HCEC 1CT (cell line): ENCODE measurements at places on chromosomes 11 and 22.

DNA sequence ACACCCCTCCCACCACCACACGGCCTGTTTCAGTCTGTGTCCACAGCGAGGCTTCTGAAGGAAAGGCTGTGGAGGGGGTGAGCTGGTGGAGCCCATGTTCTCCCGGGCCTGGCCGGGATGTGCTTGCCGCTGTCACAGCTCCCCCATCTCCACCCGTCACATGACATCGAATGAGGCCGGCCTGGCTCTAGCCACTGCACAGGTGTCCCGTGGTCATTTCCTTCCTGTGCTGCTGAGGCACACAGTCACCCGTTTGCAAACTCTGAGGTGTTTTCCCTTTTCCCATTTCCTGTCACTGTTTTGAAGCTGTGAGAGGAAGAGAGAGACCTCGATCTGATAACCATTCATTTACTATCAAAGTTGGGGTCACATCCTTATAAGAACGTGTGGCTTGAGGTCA lies 55.7 kb upstream of the CLDN5 start:
- DNase-seq = no peak

DNA sequence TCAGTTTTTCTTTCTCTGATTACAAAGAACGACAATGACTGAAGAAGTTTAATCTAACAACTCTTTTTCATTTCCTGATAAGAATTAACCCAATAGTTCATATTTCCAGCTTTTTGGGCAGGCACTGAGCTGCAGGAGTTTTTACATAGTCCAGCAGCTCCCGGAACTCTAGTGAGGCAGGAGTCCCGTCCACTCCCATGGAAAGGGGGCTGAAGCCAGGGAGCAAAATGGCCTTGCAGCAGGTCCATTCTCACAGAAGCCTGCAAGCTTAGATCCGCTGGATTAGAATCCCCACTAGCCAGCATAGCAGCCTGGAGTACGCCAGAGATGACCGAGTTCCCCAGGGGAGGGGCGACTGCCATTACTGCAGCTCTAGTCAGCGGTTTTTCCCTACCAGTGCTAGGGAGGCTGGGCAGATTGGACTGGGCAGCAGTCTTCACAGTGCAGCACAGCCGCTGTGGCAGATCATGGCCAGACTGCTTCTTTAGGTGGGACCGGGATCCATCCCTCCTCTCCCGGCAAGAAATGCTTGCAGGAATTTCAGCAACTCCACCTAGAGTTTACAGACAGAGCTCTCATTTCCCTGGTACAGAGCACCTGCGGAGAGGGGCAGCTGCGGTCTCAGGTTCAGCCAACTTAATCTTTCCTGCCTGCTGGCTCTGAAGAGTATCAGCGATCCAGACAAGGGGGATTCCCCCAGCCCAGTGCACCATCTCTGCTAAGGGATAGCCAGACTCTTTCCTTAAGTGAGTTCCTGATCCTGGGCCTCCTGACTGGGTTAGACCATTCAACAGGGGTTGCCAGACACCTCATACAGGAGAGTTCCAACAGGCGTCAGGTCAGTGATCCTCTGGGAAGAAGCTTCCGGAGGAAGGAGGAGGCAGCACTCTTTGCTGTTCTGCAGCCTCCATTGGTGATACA lies 742 bp upstream of the CASP4 start:
- peak; percentile 21 for DNase-seq

GRCh38 chr22:23849009-23850006 lies 8.4 kb upstream of the SLC2A11 start:
- peak; percentile 57 for DNase-seq

GRCh38 chr22:24392218-24392931 lies 35.0 kb upstream of the ADORA2A start:
- no peak for DNase-seq

DNA sequence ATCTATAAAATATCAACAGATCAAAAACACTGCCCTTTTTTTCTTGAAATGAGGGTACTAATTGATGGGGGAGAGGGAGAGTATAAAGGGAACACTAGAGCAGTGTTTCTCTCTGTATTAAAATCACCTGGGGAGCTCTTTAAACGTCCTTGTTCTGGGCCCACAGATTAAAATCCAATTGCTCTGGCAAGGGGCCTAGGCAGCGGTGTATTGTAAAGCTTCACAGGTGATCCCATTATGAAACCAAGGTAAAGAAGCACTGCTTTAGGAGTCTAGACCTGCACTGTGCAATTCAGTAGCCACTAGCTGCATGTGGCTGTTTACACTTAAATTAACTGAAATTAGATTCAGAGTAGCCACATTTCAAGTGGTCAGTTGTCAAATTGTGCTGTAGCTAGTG lies 3.0 kb downstream of the AQP11 start:
- no peak for DNase-seq

DNA sequence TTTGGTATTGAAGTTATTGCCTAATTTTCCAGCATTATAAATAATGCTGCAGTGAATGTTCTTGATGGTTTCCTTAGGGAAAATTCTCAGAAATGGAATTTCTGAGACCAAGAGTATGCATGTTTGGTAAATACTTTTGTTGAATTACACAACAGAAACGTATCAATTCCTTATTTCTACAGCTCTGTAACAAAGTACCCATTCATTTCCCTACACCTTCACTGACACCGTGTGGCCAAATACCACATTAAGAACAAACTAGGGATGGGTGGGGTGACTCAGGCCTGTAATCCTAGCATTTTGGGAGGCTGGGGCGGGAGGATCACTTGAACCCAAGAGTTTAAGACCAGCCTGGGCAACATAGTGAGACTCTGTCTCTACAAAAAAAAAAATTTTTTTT lies 21.8 kb downstream of the MCAM start:
- peak; percentile 17 for DNase-seq

DNA sequence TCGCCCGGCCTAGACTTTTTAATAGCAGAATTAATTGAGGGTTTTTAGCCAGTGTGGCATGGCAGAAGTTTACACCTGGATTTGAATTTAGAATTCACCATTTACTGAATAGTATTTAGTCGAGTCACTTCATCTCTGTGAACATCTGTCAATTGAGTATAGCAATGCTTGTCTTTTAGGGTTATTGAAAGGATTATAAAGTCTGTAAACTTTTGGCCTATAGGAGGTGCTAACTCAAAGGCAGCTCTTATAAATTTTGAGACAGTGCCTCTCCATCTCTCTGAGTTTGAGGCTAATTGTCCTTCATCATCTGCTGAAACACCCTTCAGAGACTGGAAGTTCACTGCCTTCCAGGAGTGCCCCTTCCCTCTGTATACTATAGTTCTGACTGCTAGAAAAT lies 205.0 kb downstream of the NELL1 start:
- DNase-seq = no peak
